ENCODE measurements at places on chromosomes 6 and 20.

- no peak for DNase-seq
Observed at GRCh38 chr20:41287327-41287726, 30.2 kb downstream of the ZHX3 start.

DNA sequence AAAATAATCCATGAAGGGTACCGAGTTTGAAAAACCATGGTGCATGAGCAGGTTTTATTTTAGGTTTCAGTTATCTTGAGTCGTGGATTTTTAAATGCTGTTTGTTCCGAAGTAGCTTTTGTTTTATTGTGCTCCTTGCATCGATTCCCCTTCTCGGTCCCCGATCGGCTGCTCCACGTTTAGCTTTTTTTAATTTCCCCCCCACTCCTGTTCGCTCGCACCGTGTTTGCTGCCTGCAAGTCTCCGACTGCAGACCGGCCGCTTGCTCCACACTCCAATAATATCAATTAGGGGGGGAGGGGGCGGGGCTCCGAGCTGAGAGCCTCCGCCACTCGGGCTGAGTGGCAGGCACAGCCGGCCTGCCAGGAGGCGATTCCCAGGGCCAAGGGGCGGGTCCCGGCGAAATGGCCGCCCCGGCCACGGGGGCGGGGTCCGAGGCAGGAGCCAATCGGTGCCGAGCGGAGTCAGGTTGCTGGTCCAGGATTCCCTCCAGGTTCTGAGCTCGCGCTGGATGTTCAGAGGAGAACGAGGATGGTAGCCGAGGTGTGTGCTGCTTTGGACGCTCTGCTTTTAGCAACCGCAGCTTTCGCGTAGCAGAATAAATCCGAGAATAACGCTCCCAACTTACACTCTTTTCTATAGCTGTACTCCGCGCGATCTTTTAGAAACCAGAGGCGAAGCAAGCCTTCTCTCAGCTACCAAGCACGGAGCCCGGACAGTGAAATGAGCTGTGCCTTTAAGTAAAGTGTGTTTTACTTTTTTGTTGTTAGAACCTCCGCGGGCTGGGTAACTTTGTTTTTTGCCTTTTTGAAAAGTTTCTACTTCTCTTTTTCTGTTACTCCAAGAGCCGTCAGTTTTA lies at the start of gene EPHA7:
Gene EPHA7 (minus strand): TSS at position 256 of the 859 bp plus-strand sequence. CDS start 218 bp downstream, at position 38.
- DNase-seq = no peak

- DNase-seq = no peak
Observed at GRCh38 chr6:163159689-163160088, 254.8 kb upstream of the QKI start.

- DNase-seq = no peak
Observed at GRCh38 chr6:46994933-46995332, 47.2 kb downstream of the ADGRF1 start.

DNA sequence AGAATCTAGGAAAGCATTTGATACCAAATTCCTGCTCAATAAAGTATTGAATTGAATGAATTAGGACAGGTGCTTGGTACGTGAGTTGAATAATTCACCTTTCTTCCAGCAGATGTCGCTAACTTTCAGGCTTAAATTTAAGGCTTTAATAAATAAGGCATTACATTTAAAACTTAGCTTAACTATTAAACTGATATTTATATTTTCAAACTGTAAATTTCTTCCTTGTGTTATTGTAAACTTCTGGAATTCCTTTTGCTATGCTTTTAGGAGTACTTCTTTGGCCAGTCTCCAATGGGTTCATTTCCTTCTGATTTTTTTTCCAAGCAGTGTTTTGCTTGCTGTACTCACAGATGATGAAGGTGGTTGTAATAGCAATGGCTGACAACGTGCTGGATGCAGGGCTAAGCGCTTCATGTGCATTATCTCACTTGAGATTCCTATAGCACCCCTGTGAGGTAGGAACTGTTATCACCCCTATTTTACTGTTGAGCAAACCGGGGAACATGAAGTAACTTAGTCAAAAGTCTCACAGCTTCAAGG lies 71.3 kb upstream of the SLC2A12 start:
- no peak for DNase-seq

GRCh38 chr6:152404086-152404857 lies 232.9 kb downstream of the SYNE1 start:
- DNase-seq = no peak

DNA sequence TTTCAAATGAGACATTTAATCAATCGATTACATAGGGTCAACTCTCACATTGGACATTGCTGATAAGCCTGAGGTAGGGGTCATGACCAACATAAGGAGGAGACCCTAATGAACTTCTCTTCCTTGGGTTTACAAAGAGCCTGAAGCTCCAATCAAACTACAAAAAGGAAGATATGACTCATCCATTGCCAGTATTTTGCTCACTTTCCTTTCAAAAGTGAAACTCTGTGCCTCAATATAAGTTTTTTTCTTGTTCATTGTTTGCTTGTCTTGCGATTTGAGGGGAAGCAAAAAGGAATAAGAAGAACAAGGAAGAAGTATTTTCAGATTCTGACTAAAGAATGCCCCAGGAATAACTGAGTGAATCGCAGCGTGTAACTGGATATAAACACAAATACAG lies 38.8 kb upstream of the KHDRBS2 start:
- no peak for DNase-seq

GRCh38 chr6:135743476-135743875 lies 108.0 kb upstream of the PDE7B start:
- DNase-seq = no peak

DNA sequence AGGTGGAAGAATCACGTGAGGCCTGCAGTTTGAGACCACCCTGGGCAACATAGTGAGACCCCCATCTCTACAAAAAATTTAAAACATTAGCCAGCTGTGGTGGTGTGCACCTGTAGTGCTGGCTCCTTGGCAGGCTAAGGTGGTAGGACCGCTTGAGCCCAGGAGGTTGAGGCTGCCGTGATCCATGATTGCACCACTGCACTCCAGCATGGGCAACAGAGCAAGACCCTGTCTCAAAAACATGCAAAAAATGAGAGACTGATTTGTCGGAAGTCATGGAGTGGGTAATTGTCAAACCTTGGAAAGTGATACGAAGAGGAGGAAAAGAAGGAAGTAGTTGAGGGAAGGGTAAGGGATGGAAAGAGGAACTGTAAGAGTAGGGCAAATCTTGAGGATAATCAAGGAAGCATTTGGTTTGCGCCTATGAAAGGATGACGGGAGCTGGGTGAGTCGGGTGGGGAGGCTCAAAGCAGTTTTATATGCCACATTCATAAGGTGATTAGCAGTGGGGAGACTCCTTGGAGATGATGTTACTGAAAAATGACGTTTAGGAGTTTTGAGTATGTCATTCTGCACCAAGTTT lies 14.5 kb downstream of the L3MBTL3 start:
- no peak for DNase-seq
